ENCODE measurements at places on chromosomes 3 and 15.

GRCh38 chr15:73985101-73985873, 6.8 kb downstream of the STOML1 start:
- peak; percentile 67 for DNase-seq

DNA sequence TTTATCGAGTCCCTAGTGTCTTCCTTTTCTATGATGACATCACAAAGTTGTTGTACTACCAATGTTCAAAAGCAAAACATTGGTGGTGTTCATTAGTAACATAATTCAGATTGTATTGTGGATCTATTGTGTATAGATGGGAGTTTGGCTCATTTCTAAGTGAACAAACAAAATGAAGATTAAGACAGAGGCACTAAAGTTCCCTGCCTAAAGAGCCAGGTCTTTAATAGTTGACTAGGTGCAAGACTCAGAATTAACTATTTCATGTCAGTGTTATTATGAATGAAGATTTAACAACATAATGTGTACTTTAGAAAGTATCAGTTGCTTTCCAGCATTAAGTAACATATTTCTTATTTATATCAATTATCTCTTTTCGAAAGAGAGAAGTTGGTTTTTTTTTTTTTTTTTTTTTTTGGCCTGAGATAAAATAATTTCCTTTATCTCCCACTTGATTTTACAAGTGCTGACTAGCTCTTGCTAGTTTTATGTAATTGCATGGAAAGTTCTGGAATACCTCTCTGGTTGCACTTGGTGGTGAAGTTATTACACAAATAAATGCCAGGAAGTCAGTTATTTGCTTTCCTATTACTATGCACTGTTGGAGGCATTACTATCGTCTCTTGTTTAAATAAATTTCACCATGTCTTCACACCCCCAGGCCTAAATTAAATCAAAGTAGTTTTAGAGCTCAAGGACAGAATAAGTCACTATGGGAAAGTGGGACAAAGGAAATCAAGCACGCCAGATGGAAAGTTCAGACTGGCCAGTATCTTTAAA, 48.7 kb downstream of the NAALADL2 start:
- DNase-seq = no peak

DNA sequence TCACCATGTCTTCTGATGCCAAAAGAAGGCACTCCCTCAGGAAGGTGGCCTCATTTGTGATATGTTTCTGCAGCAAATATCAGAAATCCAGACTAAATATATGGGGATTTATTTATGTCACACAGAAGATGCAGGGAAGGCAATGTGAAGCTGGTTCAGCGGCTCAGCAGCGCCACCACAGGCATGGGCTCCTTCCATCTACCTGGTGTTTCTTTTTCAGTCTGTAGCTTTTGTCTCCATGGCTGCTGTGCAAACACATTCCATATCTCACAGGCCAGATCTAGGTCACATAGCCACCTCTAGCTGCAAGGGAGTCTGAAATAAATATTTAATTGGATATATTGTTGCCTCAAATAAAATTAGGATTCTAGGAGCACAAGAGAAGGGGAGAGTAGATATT, 502.1 kb upstream of the IL12A start:
- DNase-seq = no peak

DNA sequence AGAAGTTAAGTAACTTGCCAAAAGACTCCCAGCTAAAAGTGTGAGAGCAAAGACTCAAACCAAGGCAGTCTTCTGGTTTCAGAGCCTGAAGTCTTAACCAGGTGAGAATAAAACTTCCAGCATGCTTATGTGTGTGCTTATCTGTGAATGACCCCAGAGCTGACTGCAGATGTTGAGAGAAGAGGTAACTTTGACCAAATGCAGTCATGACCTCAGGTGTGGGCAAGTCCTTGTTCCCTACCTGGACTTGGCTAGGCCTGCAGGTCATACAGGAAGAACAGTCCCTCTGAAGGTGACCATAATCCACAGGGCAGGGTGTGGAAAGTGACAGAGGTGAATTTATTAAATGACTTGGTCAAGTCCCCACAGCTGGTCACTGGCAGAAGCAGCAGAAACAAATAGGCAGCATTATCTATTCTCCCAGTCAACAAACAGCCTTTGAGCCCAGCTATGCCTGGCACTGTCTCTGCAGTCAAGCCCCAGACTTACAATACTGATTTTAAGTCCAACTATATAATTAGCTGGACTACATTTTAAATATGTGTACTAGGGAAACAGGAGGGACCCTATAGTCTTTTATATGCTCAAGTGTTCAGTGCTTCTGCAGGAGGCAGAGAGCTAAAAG, 3.0 kb upstream of the CPEB1 start:
- DNase-seq = no peak

DNA sequence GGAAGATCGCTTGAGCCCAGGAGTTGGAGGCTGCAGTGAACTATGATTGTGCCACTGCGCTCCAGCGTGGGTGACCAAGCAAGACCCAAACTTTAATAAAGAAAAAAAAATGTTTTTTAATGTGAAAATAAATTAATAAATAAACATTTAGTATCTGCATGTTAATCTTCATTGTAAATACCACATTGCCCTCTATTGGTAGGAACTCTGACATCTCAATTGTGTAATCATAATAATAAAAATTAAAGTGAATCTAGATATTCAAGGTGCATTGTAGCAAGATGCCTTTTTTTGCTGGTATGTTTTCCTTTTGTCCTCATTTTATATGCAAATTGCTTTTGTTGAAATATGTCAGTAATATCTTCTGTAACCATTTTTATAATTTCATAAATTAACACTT, 95.0 kb upstream of the LIMD1 start:
- no peak for DNase-seq

GRCh38 chr15:79341396-79341795, 30.5 kb downstream of the TMED3 start:
- no peak for DNase-seq

GRCh38 chr15:98800437-98801233, 152.3 kb downstream of the IGF1R start:
- DNase-seq = no peak

DNA sequence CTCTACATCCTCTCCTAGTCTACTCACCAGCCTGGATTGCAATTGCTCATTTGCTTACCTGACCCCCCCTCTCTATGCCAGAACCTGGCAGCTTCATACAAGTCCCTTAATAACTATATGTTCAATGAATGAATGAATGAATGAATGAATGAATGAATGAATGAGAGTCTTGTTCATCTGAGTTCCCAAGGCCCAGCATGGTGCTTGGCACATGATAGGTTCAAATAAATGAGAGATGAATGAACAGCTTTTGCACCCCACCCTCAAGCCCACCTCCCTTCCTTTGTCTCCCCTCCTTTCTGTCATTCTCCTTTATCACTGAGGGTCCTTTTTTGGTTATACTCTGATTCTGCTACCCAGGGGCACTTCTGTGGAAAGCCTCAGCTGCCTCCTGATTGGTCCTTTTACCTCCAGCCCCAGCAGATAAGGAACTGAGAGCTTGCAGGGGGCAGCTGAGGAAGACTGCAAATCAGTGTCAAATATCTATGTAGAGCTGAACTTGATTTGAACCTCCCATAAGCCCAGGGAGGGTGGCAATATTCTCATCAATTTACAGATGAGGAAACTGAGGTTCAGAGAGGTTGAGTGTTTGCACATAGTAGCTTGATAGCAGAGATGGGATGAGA, 54.1 kb upstream of the CHRNB4 start:
- DNase-seq = no peak

DNA sequence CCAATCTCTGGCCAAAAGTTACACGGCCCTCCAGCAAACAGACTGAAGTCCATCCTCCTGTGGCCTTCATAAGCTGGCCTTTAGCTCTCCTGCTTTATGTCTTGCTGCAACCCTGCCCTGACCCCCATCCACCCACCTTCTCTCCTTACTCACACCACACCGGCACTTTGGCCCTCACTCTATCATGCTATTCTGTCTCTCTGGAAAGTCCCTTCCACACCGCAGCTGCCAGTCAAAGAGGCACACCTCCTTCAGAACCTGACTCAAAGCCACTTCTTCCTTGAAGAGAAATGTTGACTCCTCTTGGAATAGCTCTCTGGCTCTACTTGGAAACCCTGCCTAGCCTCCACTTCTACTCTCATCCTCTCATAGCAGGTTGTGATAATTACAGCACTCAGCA, 4.5 kb downstream of the GPR156 start:
- no peak for DNase-seq

DNA sequence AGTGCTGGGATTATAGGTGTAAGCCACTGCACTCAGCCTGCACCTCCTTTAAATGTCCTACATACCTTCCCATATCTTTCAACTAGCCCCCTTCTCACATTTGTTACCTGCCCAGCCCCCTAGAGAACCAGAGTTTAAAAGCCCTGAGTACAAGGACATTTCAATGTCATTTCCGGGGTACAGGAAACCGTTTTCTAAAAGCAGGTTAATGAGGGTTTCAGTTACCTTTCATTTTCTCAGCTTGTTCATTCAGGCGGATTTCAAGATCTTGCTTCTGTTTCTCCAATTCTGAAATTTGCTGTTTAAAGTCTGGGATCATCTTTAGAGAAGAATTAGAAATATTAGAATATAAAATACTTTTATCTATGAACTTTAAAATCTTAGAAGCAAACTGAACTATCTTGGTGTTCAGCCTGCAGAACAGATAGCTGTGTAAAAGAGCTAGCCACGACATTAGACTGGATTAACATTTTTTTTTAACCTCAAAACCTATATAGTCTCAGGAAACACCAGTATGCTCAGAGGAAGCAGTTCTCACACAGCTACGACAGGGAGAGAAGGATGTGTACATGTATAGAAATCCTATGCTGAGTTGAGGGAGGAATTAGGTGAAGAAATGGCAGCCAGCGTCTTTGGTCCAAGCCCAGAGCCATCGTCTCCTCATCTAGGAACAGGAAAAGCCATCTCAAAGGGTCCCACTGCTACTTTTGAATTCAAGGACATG, 29.9 kb upstream of the GNB5 start:
- DNase-seq = no peak

DNA sequence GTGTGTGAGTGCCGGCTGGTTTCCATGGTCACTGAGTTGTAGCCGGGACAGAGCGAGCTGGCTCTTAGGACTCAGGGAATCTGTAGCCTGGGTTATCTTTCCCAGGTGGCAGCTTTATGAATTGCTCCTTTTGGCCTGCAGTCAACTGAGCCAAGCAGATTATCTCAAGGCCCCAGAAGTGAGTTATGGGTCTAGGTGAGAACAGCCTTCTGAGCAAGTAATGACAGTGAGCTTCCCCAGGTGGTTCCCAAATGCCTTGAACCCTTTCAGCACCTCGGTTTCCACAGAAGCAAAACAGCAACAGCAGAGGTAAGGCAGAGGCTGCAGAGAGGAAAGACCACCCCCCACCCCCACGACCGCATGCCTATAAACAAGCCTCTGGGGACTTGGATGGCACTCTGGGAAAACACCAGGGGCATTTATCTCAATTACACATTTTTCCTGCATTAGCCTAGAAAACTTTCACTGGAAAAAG, 56.7 kb upstream of the DGKG start:
- DNase-seq = no peak

- no peak for DNase-seq
Observed at GRCh38 chr3:111747490-111747889, 111.6 kb upstream of the PHLDB2 start.

DNA sequence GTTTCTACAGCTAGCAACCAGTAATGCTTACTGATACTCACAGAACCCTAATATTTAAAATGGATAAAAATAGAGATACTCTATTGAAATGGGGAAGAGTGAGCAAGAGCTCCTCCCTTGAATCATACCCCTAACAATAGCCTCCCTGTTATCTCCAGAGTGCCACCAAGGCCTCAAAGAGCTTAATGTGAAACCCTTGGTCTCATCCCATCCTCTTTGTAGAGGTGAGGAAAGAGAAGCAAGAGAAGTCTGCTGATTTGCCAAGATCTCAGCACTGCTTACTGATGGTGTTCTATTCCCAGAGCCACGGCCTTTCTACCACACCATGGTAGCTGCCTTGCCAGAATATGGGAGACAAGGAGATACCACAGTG, 463.4 kb upstream of the PROK2 start:
- DNase-seq = no peak

DNA sequence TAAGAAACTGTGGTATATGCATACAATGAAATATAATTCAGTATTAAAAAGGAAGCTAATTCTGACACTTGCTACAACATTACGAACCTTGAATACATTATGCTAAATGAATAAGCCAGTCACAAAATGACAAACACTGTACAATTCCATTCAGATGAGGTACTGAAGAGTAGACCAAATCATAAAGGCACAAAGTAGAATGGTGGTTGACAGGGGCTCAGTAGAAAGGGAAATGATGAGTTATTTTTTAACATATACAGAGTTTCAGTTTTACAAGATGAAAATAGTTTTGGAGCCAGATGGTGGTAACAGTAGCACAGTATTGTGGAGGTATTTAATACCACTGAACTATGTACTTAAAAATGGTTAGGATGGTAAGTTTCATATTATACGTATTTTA, 254.6 kb upstream of the RBMS3 start:
- no peak for DNase-seq

GRCh38 chr15:39079296-39079847, 501.5 kb upstream of the THBS1 start:
- no peak for DNase-seq

DNA sequence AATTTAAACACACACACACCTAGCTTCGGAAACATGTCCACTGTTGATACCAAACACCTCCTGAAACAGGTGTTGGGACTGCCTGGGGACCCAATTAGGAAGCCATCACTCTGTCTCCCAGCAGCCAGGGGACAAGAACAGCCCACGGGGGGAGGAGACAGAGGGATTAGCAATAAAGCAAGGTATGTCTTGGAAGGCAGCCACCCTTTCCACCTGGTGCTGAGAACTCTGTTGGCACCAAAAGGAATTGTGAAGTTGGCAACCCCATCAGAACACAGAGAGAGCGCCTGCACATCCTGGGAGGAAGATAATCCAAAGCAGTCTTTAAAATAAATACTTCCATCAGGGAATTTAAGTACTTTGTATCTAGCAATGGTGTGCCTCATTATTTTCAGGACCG, 111.0 kb downstream of the ADAMTS17 start:
- DNase-seq = no peak

DNA sequence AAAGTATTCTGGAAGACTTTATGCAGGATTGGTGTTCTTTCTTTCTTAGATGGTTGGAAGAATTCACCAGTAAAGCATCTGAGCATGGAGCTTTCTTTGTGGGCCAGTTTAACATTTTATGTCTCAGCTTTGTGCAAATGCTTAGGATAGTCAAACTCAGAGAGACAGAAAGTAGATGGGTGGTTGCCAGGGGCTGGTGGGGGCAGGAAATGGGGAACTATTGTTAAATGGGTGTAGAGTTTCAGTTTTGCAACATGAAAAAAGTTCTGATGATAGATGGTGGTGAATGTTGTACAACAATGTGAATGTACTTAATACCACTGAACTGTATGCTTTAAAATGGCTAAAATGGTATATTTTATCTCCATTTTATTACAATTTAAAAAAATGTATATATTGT, 24.8 kb downstream of the SPCS1 start:
- no peak for DNase-seq

DNA sequence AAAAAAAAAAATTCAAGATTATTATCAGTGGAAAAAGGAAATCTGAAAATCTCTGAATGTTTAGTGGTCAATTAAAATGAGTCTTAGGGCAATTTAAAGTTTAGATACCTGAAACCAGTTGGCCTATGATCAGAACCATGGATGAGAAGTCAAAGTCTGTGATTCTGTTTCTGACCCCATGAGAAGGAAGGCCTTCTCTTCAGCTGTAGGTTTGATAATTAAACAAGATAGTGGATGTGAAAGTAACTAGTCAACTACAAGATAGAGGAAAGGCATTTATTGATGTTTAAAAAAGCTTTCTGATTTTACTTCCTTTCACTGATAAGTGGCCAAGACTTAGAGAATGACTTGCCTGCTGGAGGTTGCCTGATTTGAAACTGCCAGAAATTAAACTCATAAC, 8.7 kb downstream of the PLS1 start:
- DNase-seq = no peak
